ENCODE measurements at places on chromosomes 4 and X.

- DNase-seq = peak; percentile 10
Measured at GRCh38 chr4:183876268-183876934, 28.7 kb upstream of the STOX2 start.

GRCh38 chrX:31708116-31708515 is 636.3 kb upstream of the FTHL17 start:
- no peak for DNase-seq

GRCh38 chrX:136146614-136147314 is 569 bp upstream of the FHL1 start:
- DNase-seq = no peak

DNA sequence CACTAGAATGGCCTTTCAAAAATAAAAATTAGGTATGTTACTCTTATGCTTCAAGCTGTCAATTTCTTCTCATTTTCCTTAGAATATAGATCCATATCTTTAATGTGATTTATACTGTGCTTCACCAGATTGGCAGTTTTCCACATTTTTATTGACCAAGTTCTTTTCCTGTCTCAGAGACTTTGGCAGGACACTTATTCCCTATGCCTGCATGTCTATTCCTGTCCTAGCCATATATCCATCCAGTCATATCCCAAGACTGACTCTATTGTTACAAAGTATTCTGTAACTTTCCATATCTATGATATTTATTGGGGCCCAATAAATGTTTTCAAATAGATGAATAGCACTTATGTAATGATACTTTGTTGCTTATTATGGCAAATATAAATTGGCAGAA is 450.7 kb downstream of the GASK1B start:
- DNase-seq = no peak

DNA sequence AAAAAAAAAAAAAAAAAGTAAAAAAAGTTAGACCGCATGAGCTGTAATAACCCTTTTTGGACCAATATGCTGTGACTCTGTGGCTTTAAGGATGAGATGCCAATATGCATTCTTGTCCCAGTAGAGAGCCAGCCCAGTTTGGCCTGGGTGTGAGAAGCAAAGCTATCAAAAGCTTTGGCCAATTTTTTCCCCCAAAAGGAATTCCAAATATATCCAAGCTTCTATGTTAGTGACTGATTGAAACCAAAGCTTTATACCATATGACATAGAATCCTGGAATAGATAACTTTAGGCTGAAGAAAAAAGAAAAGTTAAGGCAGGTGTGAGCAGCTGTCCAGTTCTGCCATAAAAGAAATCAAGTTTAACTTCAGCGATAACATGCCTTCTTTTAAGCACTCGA is 30.5 kb upstream of the RBPJ start:
- DNase-seq = no peak

GRCh38 chr4:10524196-10524833 is 67.1 kb upstream of the ZNF518B start:
- DNase-seq = no peak

- DNase-seq = no peak
Measured at GRCh38 chrX:10164879-10165278, 8.1 kb downstream of the CLCN4 start.

- DNase-seq = no peak
Measured at GRCh38 chrX:49878128-49878833, 1.0 kb upstream of the USP27X start.

- DNase-seq = no peak
Measured at GRCh38 chrX:5726224-5726623, 502.4 kb downstream of the NLGN4X start.

GRCh38 chrX:114365065-114365834 is 218.6 kb upstream of the HTR2C start:
- no peak for DNase-seq

DNA sequence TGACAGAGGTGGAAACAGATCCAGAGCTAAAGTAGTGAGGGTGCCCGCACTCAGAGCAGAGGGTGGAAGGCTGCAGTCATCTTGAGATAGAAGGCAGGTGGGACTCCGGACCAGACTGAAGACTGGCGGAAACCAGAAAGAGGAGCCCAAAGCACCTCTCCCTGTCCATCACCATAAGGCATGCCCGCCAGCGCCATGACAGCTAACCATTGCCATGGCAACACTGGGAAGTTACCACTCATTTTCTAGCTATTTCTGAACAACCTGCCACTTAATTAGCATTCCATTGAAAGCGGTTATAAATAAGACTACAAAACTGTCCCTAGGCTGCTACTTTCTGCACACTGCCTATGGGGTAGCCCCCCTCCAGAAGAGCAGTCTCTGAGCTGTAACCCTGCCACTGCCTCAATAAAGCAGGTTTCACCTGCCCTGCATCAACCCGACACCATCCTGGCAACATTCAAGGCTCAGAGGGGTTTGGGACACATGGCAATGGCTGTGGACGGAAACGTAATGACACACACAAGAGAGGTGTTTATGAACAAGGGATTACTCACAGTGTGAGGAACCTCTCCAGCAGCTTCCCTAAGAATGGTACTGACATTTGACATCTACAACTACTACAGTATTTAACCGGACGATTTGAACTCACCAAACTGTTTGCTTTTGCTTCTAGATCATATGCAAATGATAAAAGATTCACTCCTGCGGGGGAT is 27.8 kb upstream of the FGFBP2 start:
- no peak for DNase-seq

DNA sequence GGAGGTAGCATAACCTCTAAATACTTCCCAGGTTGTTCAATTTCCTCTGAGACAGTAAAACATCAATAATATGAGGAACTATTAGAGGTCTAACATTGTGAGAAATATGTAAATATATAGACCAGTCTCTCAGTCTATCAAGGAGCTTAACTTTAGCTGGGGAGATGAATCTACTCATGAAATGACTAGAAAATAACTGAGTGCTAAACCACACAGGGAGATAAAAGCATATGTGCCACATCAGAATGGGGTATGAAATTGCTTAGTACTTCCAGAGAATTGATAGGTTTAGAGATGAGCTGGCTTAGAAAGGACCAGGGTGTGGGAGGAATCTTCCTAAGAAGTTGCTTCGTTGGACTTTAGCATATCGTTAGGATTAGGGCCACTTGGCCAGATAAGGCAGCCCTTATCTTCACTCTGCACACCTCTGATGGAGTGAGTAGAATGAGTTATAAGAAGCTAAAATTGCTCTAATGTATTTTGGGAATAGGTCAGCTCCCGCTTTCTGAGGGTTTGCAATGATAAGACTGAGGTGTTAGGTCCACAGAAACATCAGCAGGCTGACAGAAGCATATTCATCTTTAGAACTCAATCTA is 299.2 kb downstream of the UNC5C start:
- no peak for DNase-seq

DNA sequence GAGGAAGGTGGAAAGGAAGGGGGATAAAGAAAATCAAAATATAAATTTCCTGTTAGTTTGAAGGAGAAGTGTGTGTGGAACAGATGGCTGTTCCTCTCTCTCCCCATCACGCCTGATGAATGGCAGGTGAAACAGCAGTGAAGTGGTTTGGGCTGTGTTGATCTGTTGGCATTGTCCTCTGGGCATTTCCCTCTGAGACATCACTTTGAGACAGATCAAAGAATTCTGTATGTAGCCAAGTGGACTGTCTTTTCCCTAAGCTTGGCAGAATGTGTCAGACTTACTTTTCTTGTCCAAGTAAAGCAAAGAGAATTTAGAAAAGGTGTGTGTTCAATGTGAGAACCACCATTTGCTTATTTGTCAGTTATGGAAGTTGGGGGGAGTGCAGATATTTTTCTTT is 47.5 kb downstream of the SEPTIN11 start:
- DNase-seq = no peak

GRCh38 chr4:38489924-38490639 is 173.9 kb upstream of the KLF3 start:
- DNase-seq = peak; percentile 3

DNA sequence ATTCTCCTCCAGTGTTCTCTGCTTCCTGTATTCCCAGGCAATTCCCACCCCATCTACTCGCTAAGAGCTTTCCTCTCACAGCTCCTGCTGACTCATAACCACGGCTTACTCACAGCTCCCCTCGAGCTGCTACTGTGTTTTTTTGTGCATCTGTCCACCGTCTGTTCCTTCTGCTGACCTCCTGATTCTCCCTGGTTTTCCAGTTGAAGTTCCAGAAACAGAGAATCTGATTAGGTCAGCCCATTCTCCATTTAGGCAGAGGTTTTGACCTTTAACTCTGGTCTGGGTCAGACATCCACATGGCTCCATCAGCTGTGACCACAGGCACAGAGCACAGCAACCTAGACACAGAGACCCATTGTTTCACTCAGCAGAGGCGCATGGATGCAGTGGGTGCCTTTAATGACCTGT is 5.5 kb upstream of the SMIM20 start:
- DNase-seq = peak; percentile 88

DNA sequence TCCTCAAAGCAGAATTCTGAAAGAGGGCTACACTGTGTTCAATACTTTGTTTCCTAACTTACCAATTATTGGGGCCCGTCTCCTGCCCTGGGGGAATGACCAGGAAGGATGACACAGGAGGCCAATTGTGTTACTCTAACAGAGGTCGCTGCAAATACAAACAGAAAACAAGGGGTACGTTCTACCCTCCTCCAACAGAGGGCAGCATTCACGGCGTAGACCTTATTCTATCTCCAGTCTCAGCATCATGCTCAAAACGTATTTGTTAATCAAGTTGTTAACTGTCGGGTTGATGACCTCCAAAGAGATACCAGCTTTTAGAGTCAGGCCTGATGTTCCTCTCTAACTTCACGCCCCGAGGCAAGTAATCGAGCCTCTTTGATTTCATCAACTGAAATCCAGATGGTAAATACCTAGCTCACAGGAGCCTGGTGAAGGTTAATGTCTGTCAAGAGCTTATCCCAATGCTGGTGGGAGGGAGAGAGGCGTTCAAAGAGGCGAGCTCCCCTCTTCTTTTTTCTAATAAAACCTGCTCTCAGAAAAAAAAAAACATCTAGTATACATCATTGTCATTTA is 181.0 kb upstream of the KCNIP4 start:
- DNase-seq = no peak

DNA sequence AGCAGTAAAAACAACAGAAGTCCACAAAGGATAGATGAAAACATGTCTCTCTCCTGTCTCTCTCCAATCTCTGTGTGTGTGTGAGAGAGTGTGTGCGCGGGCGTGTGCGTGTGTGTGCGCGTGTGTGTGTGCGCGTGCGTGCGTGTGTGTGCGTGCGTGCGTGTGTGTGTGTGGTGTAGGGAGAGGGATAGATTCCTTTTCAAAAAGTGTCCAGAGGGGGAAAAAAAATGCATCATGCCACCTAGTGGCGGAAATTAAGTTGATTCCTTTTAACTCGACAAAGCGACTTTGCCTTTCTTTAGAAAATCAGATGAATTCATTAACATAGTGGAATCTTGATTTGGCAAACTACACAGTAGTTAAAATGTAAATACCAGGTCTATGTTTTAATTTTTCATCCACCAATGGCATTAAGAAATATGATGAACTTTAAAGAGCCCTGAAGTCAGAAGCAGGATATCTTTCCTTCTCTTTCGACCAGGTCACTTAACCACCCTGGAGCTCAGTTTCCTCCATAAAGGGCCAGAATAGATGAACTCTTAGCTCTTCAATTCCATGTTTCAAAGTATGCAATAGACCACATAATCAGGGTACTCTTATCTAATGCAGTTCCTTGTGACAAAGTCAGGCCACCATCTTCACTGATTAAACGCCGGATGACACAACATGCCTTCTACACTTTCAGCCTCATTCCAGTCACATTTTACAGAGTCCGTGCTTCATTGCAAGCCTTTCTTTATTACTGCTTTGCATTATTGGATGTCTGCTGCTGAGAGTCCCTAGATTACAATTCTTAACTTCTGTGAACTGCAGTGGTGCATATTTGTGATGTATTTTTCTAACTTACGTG is 162.8 kb downstream of the FBXO8 start:
- peak; percentile 27 for DNase-seq

GRCh38 chr4:3430524-3430923 is 11.2 kb upstream of the HGFAC start:
- DNase-seq = no peak

DNA sequence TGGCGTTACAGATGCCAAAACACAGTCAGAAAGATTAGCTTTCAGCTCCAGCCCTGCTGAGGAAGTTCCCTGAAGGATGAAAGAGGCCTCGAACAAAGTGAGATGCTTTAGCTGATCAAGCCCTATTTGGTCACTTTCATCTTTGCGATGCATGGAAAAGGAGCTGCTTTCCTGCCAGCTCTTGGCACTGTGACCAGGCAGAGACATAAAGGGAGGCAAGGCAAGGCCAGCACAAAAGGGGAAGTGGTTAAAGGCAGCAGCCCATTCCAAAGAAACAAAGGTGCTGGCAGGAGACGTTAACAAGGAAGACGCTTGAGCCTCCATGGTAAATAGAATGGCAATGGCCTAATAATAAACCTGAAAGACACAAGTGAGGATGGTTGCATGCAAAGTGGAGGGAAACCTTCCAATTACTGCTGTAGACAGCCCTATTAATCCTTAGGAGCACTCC is 617.1 kb upstream of the INTU start:
- DNase-seq = no peak

GRCh38 chr4:164081801-164082200 is 587.3 kb downstream of the TMA16 start:
- no peak for DNase-seq

DNA sequence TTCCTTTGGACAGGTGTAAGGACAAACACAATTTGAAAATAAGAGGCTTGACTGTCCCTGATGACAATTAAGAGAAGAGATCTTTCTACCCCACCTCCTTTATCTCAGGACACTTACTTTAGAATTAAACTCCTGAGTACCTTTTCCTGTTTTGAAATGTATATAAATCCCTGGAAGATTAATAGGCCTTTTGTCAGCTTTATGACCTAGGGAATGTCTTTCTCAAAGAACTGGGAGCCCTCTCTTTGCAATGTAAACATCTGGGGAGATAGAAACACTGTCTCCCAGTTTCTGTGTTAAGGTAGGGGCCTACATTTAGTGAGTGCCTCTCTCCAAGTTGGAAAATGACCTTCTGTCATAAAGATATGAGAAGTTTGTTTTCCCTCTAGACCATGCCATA is 31.7 kb downstream of the AGA start:
- no peak for DNase-seq

DNA sequence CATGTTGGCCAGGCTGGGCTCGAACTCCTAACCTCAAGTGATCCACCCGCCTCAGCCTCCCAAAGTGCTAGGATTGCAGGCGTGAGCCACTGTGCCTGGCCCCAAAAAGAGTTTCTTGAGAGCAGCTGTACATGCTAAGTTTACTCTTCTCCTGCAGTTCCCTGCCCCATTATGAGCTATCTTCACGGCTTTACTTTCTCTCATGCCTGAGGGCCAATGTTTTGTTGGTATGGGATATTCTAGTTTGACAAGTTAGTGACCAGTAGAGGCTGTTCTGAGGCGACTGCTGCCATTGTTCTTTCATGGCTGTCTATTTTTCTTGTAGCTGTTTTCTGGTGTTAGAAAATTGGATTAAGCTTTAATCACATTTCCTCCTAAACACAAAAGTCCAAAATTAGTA is 78.0 kb upstream of the STX18 start:
- no peak for DNase-seq

- no peak for DNase-seq
Measured at GRCh38 chr4:21018817-21019216, 318.6 kb downstream of the PACRGL start.

GRCh38 chr4:12408364-12408763 is 979.7 kb upstream of the HS3ST1 start:
- DNase-seq = no peak

- no peak for DNase-seq
Measured at GRCh38 chrX:17433965-17434364, 59.0 kb downstream of the NHS start.
